ENCODE measurements at places on chromosomes 12 and 14.

DNA sequence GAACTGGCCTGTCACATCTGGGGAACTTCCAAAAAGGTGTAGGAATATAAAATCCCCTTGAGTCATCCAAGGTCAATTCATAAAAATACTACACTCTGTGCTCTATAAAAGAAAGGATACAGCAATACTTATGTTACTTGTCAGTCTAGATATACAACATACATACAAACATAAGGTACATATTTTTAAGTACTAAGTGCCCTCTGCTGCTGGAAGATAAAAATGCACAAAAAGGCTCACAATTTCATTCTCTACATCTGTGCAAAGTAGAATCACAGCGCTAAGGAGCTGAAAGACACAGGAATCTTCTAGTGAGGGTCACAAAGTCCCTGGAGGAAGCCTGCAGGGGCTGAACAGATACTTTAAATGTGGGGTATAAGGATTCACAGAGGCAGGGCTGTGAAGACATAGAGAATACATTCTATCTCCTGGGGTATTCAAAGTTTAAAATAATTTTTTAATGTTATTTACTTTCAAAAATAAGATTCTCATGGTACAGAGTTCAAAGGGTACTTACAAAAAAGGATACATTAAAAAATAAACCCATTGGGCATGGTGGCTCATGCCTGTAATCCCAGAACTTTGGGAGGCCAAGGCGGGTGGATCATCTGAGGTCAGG is 10.2 kb upstream of the GOLGA5 start:
- DNase-seq, result no peak

DNA sequence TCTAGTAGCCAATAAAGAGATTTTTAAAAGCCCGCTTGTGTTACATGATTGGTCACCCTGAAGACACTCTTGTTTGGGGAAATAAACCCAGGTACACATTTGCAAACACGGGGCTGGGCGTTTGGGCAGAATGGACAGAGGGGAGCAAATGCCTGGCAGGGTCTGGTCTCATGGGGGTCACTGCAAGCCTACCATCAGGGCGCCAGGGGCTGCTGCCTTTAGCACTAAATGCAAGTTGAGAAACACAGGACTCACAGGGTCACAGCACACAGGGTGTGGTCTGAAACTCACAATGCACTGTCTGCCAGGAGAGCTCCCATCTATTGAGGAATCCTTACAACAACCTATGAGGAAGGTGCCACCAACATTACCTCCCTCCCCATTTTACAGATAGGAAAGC is 62.6 kb downstream of the CHGA start:
- DNase-seq, result no peak

GRCh38 chr14:50040401-50040775 is 76.0 kb downstream of the VCPKMT start:
- DNase-seq, result no peak

DNA sequence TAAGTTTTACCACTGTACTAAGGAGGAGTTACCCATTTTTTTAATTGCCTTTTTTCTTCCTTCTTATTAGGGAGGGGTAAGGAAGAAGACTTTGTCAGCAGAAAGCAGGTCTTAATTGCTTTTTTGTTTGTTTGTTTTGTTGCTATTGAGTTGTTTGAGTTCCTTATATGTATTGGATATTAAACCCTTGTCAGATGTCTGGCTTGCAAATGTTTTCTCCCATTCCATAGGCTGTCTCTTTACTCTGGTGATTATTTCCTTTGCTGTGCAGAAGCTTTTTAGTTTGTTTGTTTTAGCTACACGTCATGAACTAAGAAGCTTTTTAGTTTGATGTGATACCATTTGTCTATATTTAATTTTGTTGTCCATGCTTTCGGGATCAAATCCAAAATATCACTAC is 13.3 kb downstream of the SPIC start:
- DNase-seq, result no peak

DNA sequence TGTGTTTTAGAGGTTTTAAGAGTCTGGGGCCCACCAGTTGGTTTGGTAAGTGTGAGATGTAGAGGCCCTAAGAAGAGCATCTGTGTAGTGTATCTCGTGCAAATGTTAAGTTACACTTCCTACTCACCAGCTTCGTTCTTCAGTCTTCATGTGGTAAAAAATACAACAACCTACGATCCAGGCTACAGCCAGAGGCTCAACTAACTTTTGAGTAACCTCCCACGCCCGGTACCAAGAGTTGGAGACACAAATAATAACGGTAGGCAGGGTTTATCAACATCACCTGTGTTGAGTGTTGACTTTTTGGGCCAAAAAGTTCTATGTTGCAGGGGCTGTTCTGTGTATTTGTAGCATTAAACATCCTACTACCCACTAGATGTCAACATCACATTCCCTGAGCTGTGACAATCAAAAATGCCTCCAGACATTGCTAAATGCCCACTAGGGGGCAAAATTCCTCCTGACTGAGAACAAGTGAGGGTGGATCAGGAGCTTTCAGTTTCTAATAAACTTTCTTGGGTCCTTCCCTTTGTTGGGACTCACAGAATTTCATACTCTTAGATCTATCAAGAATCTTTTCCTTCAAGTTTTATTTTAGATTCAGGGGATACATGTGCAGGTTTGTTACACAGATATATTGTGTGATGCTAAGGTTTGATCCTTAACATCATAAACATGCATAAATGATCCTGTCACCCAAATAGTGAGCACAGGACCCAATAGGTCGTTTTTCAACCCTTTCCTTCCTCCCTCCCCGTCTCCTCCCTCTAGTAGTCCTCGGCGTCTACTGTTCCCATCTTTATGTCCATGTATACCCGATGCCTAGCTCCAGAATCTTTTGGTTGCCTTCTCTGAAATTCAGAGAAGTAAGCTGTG is 94.7 kb downstream of the SLC2A13 start:
- peak; percentile 55 for DNase-seq

GRCh38 chr14:91731018-91731417 is 868 bp downstream of the CATSPERB start:
- DNase-seq, result no peak
